ENCODE measurements at places on chromosomes 4 and X. TPM values are rescaled to one million over a fixed set of nuclear protein-coding genes. Genes with fewer than 3 reads are reported as not detected.

Gene SULT1E1
- not detected for total RNA-seq

Gene CT45A10
- total RNA-seq, result not detected

DNA sequence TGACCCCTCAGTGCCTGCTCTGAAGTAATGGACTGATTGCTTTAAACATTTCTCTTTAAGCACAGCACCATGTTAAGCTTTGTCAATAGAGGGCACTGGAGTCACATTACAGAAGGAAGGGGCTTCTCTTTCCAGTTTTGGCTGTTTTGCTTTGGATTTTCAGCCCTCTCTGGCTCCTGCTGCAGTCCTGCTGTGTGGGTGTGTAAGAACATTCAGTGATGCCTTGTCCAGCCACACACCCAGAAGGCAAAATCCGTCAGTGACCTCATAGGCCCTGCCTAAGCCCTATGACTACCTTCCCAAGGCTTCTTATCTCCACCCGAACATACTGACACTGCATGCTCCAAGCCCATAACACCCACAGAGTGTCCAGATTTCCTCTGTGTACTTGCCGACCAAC is 215.3 kb upstream of the CTSO start:
- ATAC-seq, result peak; percentile 39

GRCh38 chr4:61877893-61878292 is 677.8 kb downstream of the ADGRL3 start:
- ATAC-seq, result no peak

- peak; percentile 52 for ATAC-seq
These were observed 155.1 kb downstream of the PPP3CA start for GRCh38 chr4:101192244-101192643.

DNA sequence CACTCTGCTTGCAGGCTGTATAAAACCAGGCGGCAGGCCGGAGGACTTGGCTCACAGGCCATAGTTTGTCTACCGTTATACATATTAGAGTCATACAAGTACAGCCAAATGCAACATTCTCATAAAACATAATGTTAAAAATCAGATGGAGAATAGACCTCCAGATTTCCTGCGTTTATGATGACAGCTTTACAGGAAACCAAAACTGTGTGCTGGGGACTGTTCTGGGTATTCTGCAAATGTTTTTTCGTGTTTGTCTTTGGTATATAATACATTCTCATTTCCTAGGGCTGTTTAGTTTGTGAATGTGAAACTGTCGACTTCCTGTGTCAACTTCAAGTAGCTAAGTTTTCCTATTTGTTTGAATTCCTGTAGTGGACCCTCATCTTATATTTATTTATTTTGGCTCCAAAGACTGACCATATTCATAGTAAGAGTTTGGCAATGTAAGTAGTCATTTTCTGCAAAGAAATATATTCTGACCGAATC is 79.5 kb upstream of the FAM9C start:
- ATAC-seq, result no peak

DNA sequence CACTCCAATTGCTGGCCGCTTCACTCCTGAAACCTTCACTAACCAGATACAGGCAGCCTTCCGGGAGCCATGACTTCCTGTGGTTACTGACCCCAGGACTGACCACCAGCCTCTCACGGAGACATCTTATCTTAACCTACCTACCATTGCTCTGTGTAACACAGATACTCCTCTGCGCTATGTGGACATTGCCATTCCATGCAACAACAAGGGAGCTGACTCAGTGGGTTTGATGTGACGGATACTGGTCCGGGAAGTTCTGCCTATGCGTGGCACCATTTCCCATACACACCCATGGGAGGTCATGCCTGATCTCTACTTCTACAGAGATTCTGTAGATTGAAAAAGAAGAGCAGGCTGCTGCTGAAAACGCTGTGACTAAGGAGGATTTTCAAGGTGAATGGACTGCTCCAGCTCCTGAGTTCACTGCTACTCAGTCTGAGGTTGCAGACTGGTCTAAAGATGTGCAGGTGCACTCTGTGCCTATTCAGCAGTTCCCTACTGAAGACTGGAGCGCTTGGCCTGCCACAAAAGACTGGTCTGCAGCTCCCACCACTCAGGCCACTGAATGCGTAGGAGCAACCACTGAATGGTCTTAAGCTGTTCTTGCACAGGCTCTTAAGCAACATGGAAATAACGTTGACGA is 35.8 kb upstream of the PRDM8 start:
- ATAC-seq, result no peak

GRCh38 chr4:18020145-18020670 is 1.3 kb downstream of the LCORL start:
- ATAC-seq, result no peak

Gene EPHA5
- 0.27 TPM for total RNA-seq

- no peak for ATAC-seq
These were observed 180.8 kb downstream of the AMELX start for GRCh38 chrX:11474021-11474420.

DNA sequence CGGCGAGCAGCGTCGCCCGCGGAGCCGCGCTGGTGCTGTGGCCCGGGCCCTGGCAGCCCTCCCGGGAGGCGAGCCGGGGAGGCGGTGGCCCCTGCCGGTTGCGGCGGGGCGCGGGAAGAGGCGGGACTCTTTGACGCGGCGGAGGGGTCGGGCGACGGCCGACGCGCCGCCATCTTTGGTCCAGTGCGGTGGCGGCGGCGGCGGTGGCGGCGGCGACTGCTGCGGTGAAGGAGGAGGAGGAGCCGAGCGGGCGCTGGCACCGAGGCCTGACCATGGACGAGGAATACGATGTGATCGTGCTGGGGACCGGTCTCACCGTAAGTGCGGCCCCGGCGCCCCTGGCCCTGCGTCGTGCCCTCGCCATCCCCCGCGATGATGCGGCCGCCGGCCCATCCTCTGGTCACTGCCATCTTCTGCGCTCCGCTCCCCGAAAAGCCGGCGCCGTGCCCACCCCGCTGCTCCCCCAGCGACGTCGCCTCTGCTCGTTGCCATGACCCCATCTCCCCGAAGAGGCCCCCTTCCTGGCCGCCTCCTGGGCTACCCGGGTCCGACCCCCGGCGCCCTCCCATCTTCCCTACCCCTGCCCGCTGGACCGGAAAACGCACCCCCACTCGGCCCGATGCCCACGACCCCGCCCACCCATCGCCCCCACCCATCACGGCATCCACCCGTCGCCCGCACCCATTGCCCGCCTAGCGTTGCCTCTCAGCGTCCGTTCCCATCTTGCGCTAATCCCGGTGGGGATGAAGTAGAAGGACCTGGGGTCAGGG is at the start of gene GDI1:
GDI1 (plus strand) TSS at position 172 of the 770 bp plus-strand sequence; CDS start at position 273, 101 bp downstream.
- ATAC-seq, result peak; percentile 74

DNA sequence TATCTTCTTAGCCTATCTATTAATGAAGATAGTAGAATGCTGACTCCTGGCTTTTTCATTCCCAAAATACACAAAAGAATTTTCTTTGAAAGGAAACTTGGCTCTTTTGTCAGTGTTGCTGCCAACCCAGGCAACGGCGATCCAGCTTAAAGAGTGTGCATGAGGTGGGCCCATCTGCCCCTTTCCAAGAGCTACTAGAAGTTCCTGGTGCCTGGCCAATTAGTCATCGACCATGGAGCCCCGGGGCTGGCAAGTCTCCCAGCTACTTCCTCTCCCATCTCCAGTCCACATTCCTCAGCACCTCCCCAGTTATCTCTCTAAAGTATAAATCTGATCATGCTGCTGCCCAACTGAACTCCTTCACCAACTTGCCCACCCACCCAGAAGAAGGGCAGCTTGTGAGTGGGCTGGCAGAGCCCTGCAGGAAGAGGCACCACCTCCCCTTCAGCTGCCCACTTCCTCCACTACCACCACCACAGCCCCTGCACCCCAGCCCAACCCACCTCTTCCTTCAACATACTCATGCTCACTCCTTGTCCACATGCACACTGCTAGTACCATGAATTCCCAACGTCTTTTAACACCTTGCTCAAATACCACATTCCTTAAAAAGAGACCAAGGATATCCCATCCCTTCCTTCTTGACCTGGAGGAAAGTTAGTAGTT is 158.2 kb upstream of the MAP3K15 start:
- no peak for ATAC-seq

Gene GPRASP1
- total RNA-seq, result 10.8 TPM

Gene FHDC1
- total RNA-seq, result 1.2 TPM

- ATAC-seq, result no peak
These were observed 10.7 kb downstream of the SLC39A8 start for GRCh38 chr4:102334624-102335023.

- no peak for ATAC-seq
These were observed 14.9 kb downstream of the CPE start for GRCh38 chr4:165393704-165394103.

Gene KDR
- 66.9 TPM for total RNA-seq

Gene METTL14
- total RNA-seq, result 75.1 TPM

Gene THAP9
- total RNA-seq, result 7.2 TPM

- no peak for ATAC-seq
These were observed 116.1 kb downstream of the GASK1B start for GRCh38 chr4:158056689-158057245.

Gene CCNA2
- 1.9 TPM for total RNA-seq

Gene IRAK1
- total RNA-seq, result 35.0 TPM

Gene ADH1C
- 11.3 TPM for total RNA-seq

- ATAC-seq, result no peak
These were observed 11.3 kb upstream of the CD99 start for GRCh38 chrX:2679534-2680485.

- ATAC-seq, result peak; percentile 55
These were observed at the start of gene HEPH for GRCh38 chrX:66163849-66164411. HEPH (plus strand) TSS chrX:66164247; CDS start chrX:66170571, 6,324 bp downstream.

Data from gastroesophageal sphincter (tissue), 4 donors.